ENCODE measurements at places on chromosomes 5 and 9.

GRCh38 chr5:135027697-135028615 lies 6.1 kb downstream of the PITX1 start:
- DNase-seq, result no peak

- no peak for DNase-seq
Measured at GRCh38 chr5:159210210-159210661, 883 bp upstream of the RNF145 start.

- no peak for DNase-seq
Measured at GRCh38 chr9:129446828-129447550, 173.9 kb downstream of the C9orf50 start.

GRCh38 chr9:75499812-75500211 lies 390.7 kb upstream of the PCSK5 start:
- no peak for DNase-seq

- DNase-seq, result no peak
Measured at GRCh38 chr9:34151398-34151797, 24.9 kb upstream of the DCAF12 start.

DNA sequence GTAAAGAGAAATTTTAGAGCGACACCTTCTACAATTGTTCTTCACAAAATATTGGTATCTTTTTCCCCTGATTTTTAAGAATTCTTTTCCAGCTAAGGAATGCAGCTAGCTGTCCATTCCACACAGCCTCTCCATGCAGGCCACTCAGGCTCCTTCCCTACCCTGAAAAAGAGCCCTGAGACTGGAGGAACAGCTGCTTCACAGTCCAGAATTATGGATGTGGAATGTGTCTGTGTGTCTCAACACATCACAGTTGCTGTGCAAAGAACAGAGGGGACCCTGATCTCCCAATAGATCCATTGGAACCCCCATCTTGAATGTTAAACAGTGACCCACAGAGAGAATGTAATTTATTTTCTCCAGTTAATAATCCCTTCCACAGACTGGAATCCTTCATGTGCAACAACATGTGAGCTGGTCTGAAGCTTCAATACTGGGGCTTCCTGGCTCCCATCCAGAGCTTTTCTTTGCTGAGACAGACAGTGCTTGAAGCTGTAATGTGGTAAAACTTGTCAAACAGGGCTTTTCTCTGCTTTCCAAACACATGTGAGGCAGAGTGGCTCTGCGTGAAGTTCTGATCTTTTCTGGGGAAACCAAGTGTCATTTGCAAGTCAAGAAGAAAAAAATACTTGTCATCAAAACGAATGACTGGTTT lies 53.3 kb upstream of the SMC5 start:
- no peak for DNase-seq

GRCh38 chr9:95572381-95573151 lies 55.8 kb upstream of the PTCH1 start:
- DNase-seq, result no peak

DNA sequence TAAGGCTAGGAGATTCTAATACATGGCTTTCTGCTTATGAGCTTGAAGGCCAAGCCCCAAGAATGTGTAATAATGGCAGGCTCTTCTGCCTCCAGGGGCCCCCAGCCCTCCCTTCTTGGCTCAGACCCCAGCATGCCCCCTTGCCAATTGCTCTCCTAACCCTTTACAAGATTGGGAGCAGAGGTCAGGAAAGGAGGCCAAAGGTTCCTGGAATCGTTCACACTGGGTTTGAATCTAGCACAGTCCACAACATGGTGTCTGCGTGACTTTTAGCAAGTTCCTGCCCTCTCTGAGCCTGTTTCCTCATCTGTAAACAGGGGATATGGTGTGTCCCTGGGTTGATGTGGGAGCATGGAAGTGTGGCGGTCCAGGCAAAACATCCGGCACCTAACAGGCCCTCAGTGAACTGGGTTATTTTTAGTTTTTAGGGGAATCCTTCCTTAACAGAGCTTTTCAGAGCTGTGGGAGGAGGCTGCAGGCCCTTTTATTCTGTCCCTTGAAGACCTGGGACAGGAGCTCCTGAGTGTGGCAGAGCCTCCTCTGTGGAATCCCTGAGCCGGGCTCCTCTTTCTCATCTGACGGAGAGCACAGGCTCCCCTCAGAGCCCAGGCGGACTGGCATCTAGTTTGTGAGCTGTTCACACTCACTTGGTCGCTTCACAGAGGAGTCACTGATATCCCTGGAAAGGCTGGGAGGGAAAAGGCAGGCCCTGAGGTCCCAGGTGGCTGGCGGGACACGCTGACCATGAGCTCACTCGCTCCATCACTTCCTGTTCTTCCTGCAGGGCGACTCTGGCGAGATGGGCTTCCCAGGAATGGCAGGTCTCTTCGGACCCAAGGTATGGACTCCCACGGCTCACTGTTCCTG lies 23.4 kb upstream of the ORM1 start:
- no peak for DNase-seq

GRCh38 chr5:161372682-161373344 lies 173.7 kb downstream of the GABRB2 start:
- no peak for DNase-seq

GRCh38 chr5:109750463-109750862 lies 60.7 kb downstream of the MAN2A1 start:
- no peak for DNase-seq

- no peak for DNase-seq
Measured at GRCh38 chr5:13606051-13606450, 338.4 kb downstream of the DNAH5 start.

DNA sequence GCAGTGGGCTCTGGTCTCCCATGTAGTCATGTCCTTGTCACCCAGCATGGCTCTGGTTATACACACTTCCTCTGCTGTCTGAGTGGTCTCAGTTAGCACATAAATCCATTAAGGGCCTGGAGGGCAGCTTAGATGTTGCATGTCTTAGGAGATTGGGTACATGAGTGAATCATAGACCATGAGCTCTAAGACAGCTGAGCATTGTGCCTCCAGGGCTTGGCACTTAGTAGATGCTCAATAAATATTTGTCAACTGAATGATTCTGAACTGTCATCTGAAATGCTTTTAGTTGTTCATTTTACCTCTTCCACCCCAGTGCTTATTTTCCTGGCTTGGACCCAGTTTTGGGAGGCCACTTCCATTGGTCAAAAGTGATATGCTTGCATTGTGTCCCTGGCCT lies 135.6 kb downstream of the BOD1 start:
- DNase-seq, result no peak

- no peak for DNase-seq
Measured at GRCh38 chr5:44402084-44402483, 12.9 kb upstream of the FGF10 start.

DNA sequence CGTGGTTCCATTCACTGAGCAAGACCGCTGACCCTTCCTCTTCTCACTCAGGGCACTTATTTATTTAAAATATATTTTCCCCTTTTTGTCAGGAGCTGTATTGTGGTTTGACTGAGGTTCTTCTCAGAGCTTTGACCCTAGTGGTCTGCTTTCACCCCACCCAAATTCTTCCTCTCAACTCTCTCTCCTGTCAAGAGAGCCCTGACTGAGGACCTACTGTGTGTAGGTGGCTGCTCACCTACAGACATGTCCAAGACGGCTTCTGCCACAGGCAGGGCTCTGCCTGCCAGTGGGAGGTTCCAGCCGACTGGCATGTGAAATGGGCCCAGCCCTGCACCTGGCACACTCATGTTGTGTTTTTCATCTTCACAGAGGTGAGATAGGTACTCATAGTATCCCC lies 5.2 kb downstream of the DCANP1 start:
- no peak for DNase-seq

GRCh38 chr9:112503170-112503569 lies 16.5 kb downstream of the KIAA1958 start:
- DNase-seq, result no peak

GRCh38 chr9:81546489-81546888 lies 142.9 kb downstream of the TLE1 start:
- DNase-seq, result no peak

DNA sequence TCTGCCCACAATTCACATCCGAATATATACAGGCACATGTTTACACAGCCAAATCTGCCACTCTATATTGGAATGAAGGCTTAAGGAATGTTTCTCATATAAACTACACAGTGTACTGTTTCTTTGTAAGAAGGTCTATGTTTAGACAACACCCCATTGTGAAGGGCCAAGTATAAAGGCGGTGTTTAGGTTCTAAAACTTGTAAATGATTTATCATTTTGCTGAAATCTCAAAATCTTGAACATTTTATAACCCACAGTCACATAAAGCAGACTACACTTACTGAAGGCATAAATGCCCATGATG lies 94.0 kb downstream of the ZNF608 start:
- DNase-seq, result no peak

- no peak for DNase-seq
Measured at GRCh38 chr9:89153232-89154017, 25.2 kb downstream of the SHC3 start.

GRCh38 chr5:18114151-18114757 lies 480.0 kb downstream of the TAF11L14 start:
- DNase-seq, result no peak

DNA sequence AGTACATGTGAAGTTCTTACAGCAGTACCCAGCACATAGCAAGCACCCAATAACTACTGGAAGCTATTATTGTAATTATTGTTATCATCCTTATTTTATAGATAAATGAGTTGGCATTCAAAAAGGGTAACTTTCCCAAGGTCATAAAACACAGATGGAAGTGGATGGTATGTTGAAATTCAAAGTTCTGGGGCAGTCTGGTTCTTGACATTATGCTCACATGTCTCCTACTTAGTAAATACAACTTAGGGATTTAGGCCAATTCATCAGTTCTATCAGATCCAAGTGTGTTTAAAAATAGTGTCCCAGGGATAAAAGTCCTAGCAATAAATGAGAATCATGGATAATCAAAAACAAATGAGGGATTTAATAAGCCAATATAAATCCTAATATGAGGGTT lies 265.2 kb downstream of the ADAMTSL1 start:
- DNase-seq, result no peak

DNA sequence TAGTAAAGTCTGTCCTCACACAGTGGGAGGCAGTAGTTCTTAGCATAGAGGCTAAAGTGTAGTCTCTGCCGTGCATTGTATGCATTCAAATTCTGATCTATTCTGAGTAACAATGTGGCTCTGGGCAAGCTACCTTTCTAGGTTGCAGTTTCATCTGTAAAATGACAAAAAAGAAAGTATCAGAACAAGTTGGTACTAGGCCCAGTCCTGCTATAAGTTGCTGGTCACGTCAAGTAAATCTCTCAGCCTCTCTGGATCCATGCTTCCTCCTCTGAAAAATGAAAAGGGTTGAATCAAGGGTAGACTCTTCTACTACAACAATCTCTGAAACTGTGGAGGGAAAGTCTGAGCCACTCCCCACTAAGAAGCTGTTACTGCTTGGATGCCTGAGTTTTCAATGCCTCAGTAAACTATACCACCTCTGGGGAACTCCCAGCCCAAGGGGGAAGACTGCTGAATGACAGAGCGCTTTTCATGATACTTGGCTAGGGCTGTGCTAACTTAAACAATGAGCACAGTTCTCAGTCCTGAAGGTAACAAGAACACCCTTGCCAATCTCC lies 34.5 kb upstream of the SPARC start:
- no peak for DNase-seq

GRCh38 chr5:192970-193831 lies 1.9 kb downstream of the LRRC14B start:
- no peak for DNase-seq

DNA sequence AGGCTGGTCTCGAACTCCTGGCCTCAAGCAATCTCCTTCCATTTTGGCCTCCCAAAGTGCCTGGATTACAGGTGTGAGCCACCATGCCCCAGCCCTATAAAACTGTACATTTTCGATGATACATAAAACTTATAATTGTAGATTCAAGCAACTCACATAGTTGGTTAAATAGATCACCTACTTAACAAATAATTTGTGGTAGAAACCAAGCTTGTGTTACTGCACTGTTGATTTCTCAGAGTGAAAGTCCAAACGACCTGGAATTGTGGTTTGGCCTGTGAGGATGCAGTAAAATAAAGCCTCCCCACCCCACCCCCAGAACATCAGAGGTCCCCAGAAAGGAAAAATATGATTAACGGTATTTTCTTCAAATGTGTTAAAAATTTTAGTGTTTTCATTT lies 92.7 kb downstream of the TRIO start:
- no peak for DNase-seq

DNA sequence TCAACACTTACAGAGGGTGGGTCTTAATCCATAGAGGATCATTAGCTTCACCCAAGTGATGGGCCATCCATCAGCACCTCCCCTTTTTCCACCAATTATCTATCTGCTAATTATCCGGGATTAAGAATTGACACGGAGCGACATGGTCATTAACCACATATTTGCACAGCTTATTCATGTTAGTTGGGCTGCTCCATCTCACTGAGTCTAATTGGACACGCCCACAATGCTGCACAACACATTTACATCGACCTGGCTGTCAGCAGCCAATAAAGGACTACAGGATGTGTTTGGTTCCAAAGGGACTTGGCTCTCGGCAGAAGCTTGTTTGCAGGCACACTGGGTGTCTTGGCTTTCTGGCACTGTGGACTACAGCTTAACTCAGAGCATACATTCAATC lies 21.6 kb downstream of the FOXE1 start:
- no peak for DNase-seq

DNA sequence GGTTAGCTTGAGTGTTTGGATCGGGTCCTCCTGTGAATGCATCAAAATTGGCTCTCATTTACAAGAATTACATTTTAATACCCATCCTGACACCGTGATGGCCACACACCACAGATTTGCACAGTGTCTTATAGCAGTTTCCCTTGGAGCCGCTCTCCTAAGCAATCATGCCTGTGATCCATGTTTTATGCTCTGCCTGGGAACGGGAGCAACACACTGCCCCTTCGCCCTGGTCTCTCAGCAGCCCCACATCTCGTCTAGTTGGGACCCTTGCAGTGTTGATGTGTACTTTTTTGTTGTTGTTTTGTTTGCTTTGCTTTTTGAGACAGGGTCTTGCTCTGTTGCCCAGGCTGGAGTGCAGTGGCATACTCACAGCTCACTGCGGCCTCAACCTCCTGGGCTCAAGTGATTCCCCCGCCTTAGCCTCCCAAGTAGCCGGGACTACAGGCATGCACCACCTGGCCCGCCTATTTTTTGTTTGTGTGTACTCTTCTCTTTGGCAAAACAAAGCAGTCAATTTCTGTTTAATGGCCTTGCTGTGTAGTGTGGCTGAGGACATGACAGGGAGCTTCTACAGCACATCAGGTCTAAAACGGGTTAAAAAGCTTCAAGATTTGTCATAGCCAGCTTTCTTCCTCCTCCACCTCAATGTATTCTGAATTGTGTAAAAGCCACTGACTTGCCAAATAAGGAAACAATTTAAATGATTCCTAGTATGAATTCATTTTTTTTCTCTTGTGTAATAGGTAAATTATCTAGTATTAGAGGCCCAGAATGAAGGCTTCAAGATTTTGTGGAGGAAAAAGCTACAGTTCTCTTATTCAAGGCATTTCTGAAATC lies 101.6 kb upstream of the TBCA start:
- DNase-seq, result no peak
